ENCODE measurements at places on chromosomes 16 and 17.

GRCh38 chr16:47096297-47096696 lies 47.4 kb downstream of the NETO2 start:
- DNase-seq: no peak

- no peak for DNase-seq
Observed at GRCh38 chr17:70040336-70040735, 34.7 kb upstream of the KCNJ16 start.

DNA sequence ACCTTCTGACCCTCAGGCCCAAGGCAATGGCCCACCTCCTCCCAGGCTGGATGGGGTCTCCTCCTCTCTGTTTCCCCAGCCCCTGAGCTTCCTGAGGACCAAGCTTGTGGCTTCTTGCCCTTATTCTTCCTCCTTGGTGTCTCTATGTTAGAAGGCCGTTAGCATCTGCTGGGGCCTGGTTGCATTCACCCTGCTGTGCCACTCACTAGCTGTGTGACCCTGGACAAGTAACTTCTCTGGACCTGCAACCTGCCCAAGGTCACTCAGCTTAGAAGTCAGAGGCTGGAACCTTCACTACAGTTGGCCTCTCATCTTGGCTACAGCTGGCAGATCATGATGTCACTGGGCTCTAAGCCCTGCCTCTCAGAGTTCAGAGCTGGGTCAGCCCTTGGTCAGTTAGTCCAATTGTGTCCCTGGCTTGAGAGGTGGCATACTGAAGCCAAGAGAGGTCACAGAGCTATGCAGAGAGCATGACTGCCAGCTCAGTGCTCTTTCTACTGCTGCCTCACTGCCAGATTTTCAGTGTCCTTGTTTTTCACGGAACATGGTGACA lies 3.0 kb downstream of the MT2A start:
- no peak for DNase-seq

DNA sequence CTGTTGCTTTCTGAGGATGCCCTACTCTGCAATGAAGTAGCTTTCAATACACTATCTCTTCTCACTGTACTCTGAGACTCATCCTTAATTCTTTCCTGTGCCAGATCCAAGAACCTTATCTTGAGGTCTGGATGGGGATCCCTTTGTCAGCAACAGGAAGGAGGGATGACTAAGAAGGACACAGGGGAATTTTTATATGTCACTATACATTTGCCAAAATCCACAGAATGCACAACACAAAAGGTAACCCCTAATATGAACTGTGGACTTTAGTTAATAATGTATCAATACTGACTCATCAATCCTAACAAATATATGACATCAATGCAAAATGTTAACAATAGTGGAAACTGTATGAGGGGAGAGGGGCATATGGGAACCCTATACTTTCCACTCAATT lies 4.7 kb upstream of the RBBP6 start:
- DNase-seq: no peak

GRCh38 chr17:50539762-50540559 lies 7.0 kb upstream of the SPATA20 start:
- no peak for DNase-seq

DNA sequence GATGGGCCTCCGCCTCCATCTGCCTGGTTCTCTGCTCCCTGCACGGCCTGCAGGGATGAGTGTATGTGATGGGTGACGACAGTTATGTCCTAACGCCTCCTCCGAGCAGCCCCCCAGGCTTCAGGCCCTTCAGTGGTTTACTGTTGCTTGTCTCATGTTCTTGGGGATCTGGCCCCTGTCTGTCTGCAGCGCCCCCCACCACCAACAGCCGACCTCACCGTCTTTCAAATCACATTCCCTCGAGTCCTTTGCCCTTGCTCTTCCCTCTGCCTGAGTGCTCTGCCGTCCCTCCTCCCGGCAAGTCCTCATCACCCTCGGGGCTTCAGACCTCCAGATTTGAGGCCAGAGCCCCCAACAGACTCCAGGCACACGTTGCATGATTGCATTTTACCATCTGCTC lies 18.2 kb downstream of the METTL22 start:
- DNase-seq: no peak

DNA sequence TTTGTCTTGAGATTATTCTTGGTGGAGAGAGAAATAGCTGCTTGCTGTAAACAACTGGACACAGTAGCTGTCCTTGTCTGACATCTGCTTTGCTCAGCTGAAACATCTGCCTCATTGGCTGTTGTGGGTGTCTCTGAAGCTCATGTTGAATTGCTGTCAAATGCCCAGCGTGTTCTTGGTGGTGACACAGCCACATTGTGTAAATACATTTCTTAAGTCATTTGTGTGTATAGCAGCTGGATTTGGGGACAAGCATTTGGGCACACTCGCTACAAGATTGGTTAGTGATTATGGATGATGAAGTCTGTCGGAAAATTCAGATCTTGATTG lies 5.3 kb downstream of the FAM234A start:
- no peak for DNase-seq

GRCh38 chr17:44198721-44199552 lies 747 bp downstream of the ATXN7L3 start:
- no peak for DNase-seq

DNA sequence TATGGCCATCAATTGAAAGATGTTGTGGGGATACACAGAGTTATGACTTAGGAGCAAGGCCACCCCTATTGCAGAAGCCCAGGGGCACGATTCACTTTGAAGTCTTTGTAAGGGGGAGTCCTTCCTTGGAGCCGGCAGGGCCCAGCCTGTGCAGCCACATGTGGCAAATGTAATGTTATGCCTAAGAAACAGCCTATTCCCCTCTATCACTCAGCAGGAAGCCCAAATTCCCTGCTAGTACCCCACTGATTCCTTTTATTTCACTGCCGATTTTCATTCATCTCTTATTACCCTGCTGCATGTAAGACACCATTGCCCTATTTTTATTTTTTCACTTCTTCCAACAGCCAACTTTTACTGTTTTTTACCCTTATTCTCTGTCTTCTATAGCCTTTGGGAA lies 233.2 kb downstream of the PMP22 start:
- DNase-seq: no peak

DNA sequence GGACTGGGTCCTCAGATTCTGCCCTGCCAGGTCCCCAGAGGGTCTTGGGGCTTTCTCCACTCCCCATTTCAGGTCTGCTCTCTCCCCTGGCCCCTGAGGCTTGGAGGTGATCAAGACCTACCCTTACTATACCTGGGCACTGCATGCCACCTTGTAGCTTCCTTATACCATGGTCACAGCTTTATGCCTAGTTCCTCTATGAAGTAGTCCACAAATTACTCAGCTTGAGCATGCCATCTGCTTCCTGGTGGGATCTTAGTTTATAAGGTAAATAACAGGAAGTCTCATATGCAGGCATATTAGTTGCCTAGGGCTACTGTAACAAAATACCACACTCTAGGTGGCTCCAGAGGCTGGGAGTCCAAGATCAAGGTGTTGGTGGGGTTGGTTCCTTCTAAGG lies 11.0 kb upstream of the PMFBP1 start:
- no peak for DNase-seq

DNA sequence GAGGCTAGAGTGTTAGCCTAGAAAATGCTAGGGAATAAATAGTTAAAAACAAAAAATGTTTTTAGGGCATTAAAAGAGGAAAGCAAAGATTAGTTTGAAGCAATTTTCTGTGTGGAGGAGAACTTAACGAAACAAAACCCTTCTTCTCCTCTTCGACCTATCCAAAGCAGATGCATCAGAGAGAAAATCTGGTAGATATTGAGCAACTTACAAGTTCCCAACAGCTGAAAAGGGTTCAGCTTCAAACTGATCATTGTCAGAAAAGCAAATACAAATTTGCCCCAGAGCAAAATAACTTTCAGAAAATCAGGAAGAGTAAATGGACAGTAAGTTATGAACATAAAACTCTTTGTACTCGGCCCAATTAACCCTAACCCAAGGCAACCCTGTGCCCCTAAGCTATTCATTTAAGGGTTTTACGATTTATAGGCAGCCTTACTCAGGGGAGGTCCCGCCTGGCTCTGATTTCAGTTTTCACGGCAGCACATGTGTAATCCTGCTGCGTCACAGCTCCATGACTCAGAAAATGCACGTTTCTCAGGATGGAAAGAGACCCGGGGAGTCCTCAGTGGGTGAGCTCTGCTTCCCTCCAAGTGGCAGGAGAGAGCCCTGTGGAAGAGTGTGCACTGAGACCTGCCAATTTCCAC lies 405.7 kb upstream of the SALL1 start:
- DNase-seq: no peak

DNA sequence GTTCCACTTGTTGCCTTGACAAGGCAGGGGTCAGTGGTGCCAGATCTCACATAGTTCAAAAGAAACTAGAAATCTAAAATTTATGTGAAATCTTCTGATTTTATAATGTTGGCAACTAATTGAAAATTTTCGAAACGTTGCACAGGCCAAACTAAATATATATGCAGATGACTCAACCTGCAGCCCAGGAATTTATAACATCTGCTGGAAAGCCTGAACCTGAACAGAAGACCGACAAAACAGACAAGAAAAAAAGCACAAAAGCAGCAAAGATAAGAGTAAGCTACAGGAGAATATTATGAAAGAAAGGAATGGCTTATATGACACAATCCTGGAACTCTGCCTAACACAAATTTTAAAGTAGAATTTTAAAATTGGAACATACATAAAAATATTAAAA lies 207.6 kb downstream of the CEP112 start:
- DNase-seq: no peak

DNA sequence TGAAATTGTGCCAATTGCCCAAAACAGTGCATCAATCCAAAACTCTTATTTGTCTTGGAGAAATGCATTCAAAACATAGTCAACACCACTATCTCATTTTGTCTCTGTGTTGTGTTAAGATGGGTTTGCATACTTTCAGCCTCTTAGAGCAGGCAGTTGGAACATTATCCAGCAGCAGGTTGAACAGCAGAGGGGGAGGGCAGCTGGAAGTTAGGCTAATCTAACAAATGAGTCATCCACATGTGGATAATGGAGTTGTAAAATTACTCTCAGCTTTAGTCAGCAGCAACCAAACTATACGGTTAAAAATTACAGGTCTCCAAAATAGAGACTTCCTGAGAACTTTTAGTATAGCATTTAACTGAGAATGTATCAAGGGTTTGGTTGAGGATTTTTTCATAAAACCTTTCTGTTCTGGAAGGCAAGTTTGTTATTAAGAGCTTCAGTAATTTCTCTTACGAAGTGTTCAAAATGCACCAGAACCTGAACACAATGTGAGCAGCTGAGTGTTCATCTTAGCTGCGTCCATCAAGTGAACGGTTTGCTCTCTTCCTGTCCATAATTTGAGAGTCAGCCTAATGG lies 46.3 kb downstream of the PRKCA start:
- DNase-seq: no peak

DNA sequence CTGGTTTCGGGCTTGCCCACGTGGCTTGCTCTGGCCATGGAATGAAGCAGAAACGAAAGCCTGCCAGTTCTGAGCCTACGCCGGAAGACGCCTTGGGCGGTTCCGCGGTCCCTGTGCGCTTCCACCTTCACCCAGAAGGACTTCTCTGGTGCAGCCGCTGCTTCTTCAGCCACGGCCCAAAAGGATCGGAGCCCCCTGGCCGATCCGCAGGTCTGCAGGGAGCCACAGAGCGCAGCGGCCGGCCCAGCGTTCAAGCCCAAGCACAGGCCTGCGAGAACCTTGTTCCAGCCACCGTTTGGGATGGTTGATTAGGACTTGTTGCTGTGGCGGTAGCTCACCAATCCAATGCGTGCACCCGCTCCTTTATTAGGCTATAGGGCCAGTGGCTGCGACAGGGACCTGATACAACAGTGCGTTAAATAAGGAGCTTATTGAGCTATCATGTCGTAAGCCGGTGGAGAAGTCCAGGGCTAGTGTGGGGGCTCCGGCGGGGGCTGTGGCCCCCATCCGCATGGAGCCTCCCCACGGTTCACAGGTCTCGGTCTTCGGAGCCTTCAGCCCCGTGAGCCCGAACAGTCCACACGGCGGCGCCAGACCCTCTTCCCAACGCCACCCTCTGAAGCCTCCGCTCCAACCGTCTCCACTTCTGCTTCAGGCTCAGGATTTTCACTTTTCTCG lies 10.2 kb upstream of the MPP2 start:
- DNase-seq: no peak

- peak; percentile 44 for DNase-seq
Observed at GRCh38 chr17:76515274-76515949, 14.2 kb upstream of the RHBDF2 start.

- no peak for DNase-seq
Observed at GRCh38 chr17:65754081-65754480, 192.6 kb upstream of the AXIN2 start.

GRCh38 chr17:39058524-39058923 lies 91.3 kb upstream of the FBXO47 start:
- DNase-seq: no peak

DNA sequence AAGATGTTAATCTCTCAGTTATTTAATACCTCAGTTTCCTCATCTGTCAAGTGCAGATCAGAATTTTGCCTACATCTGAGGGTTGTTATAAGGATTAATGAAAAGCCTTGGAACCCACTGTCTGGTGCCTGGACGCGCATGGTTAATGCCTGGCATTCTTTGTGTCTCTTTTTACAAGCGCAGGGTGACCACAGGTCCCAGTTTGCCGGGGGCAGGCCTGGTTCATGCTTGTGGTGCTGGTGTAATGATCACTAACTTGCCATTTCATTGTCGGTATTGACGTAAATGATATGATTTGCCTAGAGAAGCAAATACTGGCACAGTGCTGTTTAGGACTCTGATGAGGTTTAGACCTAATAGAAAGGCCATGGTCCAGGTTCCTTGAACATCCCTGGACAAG lies 23.1 kb downstream of the MRC2 start:
- no peak for DNase-seq

- DNase-seq: peak; percentile 61
Observed at GRCh38 chr17:41786227-41787020, at the start of gene JUP. TSS of gene JUP (minus strand) at chr17:41786711. CDS start at chr17:41771854, 14,857 bp downstream.

DNA sequence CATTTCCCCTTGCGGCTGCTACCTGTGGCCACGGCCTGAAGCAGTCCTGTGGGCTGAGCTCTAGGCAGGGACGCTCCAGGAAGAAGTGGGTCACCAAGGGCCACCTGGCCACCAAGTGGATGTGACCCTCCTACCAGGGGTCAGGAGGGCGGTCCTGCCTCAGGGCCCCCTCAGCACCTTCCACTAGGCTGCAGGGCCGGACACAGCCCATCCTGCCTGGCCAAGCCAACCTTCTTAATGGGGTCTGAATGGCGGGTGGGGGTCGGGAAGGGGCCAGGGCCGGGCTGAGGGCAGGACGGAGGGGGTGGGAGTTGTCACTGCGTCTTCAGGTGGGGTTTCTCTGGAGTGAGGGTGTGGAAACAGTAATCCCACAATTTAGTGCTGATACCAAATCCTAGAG lies 13.2 kb upstream of the MLKL start:
- no peak for DNase-seq

All from stimulated activated CD8-positive, alpha-beta memory T cell treated with anti-CD3 and anti-CD28 coated beads, Interleukin-4, amount 100 ng/mL, for 4 hours (primary cell).